SHP77 (cell line): ENCODE measurements at places on chromosomes 7 and 10.

GRCh38 chr7:8260871-8261694 is 884 bp downstream of the ICA1 start:
- peak; percentile 53 for DNase-seq

DNA sequence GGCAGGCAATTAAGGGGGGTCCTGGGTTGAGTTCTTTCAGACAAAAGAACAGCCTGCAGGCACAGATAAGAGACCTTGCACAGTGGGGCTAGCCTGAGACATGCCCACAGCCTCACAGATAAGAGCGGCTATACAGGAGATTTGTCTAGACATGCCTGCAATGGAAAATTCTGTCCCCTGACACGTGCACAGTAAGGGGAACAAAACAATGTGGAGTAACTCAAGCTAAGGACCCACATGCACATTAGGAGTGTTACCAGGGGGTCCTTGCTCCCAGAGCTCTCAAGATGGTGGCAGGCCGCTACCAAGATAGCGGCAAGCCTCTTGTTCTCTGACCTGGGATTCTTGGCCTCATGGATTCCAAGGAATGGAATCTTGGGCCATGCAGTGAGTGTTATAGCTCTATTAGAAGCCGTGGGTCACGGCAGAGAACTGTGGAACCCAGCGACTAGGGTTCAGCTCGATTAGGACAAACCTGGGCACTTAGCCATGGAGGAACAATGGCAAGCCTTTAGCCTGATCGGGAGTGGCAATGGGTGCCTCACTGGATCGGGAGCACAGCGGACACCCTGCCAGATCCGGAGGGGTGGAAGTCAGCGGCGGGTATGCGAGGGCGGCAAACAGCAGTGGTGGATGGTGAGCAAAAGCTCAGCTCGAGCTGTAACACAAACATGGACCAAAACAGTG is 196.9 kb downstream of the CCSER2 start:
- no peak for DNase-seq

DNA sequence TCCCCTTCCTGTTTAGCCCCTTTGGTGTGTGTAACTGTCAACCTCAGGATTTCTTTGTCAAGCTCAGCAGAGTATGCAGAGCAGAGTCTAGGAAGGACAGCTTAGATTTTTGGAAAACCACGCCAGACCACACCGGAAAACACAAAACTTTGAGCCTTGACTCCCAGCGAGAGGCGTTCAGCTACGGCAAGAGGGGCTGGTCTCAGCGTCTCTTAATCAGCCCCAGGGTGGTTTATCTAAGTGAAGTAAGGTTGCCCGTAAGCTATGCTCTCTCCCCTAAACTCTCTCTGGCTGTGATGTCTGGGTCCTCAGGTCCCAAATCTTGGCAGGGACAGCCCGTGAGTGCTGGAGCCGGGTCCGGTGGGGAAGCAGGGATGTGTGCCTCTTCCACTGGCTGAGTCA is 230.9 kb downstream of the KLF6 start:
- DNase-seq: no peak

DNA sequence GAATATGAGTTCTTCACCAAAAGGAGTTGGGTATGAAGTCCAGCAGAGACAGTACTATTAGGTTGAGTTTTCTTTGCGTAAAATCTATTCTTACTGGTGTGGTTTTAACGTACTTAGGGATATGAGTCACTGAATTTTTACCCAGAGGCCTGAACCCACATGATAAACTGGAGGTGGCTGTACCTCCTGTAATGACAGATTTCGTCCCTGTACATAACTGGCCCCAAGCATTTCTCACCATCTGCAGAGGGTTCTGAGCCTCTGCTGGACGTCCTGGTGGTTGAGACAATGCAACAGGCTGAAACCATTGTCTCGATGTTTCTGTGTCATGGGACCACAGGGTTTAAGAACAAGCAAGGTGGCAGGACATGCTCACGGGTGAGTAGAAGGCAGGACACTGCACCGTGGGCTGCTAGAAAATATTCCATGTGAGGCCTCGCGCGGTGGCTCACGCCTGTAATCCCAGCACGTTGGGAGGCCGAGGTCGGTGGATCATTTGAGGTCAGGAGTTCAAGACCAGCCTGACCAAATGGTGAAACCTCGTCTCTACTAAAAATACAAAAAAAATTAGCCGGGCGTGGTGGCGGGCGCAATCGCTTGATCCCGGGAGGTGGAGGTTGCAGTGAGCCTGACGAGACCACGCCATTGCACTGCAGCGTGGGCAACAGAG is 233.9 kb downstream of the DNAJB6 start:
- no peak for DNase-seq

DNA sequence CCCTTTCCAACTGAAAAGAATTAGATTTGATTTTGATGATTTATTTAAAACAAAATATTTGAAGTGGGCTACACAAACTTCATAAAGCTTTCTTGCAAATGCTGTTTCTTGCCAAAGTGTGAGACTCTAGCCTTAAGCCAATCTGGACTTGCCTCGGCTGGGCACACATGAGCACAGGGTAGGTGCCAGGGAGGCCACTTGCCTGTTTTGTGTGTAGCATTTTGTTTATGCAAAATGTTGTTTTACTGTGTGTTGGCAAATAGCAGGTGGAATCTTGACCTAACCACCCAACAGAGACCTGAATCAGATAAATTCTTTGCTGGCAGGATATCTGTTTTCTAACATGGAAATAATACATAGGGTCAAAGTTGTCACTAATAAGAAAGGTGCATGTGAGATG is 161.1 kb downstream of the BMPER start:
- DNase-seq: no peak

GRCh38 chr10:23870651-23871610 is 338.0 kb upstream of the KIAA1217 start:
- DNase-seq: no peak

DNA sequence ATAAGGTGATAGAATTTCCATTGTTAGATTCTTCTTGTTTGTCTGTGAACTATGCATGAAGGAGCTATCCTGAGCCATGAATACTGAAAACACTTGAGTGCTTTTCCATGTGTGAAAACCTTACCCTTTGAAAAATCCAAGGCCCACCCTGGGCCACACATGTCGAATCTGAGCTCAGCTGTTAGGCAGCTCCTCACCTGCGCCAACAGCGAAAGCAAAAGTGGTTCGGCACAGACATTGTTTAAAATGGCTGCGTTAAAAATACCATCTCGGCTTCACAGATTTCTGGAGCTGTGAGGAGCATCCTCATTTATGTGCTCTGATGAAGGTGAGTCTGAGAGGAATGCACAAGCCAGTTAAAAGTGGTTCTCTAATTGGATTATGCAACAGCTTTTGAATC is 137.7 kb downstream of the NEUROD6 start:
- DNase-seq: no peak

DNA sequence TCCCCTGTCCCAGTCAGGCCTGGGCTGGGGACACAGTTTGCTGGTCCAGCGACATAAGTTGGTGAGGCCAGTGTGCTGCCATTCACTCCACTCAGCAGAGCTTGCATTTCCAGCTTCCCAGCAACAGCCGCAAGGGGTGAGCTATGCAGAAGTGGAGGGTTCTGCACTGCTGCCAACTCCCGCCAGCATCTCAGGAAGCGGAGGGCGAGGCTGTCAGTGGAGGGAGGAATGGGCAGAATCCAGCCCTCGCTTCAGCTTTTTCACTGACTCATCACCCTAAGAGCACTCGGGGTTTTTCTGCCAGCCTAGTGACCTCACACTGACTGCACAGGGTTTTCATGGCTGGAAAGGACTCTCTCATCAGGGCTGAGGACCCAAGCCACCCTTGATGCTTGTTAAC is 625.1 kb upstream of the MKI67 start:
- no peak for DNase-seq

DNA sequence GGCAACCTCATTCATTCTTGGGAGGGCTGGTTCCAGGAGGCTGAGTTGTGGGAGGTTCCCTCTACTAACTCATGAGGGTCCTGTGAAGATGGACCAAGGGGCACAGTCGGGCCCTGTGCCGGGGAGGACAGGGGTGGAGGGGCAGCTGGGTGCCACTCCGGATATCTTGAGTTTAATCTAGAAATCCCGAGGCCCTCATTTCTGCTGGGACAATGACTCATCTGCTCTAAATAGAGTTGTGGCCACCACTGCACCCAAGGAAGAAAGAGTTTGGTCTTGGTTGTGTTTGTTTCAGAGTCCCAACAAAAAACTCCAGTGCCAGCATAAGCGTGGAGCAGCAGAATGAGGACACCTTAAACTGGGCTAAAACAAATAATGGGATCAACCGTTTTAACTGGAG is 82.4 kb downstream of the EBF3 start:
- DNase-seq: no peak

DNA sequence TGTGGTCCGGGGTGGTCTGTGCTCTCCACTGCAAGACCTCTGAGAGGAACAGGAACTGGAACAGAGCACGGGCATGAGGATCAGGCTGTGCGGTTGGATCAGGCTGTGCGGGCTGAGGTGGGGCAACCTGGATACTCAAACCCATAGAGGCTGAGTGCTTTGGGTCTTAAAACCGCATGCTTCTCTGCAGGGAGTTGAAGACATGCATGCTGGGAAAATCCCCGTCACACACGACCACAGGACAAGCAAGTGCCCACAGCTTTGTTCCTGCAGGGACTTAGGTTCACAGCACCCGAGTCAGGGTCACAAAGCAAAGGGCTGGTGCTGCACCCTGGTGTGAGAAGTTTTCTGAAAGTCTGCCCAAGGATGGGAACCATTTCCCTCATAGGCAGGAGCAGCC is 221.2 kb downstream of the ZMYND11 start:
- DNase-seq: no peak

DNA sequence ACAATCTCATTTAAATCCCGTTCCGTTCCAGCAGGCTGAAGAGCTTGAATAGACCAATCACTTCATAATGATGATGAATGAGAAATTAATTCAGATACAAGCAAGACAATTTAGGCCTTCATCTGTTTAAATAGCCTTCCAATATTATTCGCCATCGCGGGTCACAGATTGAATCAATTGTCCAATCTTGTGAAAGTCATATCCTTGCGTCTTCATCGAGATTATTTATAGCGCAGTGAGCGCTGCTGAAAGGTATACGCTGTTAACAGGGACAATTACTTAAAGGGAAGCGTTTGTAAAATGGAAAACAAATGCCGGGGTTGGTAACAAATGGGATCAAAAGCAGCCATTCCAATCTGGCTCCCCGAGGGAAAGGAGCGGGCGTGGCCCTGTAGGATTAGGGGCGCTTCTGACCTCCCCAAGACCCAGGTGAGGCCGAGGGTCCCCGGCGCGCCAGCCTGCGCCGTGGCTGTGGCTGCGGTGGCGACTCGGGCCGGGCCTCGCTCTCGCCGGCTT is 8.6 kb downstream of the EVX1 start:
- DNase-seq: no peak

- no peak for DNase-seq
Measured at GRCh38 chr7:100342765-100343164, 15.2 kb upstream of the PILRB start.

DNA sequence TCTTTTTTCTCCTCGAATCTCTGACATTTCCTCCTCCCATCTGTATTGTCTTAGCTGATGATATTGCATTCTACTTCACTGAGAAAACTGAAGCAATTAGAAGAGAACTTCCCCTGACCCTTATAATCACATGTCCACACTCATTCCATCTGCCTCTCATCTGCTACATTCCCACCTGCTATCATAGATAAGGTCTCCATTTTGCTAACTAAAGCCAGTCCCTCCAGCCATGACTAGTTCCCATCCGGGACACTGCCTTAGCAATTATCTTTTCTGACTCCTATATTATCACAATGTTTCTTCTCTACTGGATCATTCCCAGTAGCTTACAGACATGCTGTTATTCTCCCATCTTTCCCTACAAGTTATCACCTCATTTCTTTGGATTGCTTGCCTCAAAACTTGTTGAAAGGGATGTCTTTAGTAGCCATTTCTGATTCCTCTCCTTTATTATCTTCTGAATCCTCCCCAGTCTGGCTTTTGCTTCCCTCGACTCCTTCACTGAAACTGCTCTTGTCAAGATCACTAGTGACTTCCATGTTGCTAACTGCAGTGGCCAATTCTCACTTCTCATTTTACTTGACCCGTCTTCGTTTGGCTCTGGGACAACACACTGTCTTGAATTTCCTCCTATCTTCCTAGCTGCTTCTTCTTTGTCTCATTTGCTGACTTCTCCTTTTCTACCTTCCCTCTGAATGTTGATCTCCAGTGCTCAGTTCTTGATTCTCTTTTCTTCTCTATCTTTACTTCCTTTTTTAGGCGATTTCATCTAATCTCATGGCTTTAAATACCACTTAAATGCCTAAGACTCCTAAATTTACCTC is 35.9 kb downstream of the FZD1 start:
- no peak for DNase-seq

- DNase-seq: no peak
Measured at GRCh38 chr10:110511734-110512449, 14.2 kb downstream of the DUSP5 start.

- DNase-seq: no peak
Measured at GRCh38 chr7:121019018-121019417, 30.5 kb downstream of the CPED1 start.

GRCh38 chr7:104804696-104805095 is 209.3 kb upstream of the KMT2E start:
- DNase-seq: no peak

- DNase-seq: no peak
Measured at GRCh38 chr10:75941223-75941801, 509.9 kb downstream of the LRMDA start.

DNA sequence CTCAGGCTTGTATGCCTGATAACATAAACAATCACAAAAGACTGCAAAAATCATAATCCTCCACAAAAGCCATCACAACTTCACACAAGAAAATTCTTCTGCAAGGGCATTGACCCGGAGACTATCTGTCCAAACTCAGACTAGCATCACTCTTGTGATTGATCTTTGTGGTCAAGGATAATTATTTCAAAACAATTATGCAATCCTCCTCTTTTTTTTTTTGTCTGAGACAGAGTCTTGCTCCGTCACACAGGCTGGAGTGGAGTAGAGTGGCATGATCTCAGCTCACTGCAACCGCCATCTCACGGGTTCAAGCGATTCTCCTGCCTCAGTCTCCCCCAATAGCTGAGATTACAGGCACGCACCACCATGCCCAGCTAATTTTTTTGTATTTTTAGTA is 22.2 kb downstream of the CDNF start:
- DNase-seq: no peak

GRCh38 chr7:22386206-22386858 is 29.4 kb upstream of the RAPGEF5 start:
- DNase-seq: no peak

DNA sequence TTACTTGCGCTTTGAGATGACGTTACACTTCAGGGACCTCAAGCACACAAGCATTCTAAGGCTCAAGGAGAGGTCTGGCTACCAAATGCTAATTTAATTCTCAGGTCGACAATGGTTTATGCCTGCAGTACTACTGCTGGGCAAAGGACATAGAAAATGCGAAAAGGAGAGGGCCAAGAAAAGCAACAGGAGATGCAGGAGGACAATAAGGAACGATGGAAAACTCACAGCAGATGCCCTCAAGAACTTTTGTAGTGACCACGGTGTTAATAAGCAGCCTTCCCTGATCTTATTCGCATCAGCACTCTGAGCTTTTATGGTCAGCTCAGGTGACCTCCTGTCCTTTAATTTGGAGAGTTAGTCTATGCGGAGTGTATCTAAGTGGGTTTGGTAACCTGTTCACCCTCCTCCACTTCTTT is 146.3 kb downstream of the GPR85 start:
- peak; percentile 80 for DNase-seq

DNA sequence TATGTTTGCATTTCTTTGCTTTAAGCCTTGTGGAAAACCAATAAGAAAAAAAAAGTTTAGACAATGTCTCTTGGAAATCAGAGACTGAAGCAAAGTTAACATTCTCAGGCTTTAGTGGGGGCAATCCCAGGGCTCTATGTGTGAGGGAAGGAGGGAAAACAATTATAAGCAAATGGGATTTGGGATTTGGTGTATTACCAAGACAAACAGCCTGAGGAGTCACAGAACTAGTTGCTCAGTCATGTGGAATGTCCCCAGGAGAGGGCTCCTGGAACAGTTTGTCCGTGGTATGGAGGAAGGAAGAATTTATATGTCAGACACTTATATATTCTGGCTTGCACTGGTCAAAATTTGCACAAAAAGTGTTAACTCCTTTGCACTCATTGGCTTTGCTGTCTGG is 562.9 kb upstream of the TPK1 start:
- DNase-seq: no peak
